Stimulated activated CD8-positive, alpha-beta memory T cell treated with anti-CD3 and anti-CD28 coated beads, Interleukin-15, amount 100 ng/mL, for 4 hours (primary cell): ENCODE measurements at places on chromosomes 4 and X.

DNA sequence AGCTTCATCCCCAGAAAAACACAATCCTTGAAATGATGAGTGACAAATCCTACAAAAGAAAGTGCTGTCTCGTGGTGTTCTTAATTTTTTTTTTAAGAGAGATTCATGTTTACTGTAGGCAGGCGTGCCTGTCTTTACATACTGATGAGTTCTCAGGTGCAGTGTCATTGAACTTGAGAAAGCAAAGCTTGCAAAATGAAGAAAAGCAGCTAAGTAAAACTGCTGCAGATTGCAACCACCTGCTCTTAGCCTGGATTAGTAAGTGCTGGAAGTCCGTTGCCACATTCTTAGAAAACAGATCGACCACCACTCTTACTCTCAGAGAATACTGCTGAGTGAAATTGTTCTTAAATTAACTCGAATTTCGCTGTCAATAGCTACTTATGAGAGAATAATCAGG, 854.6 kb downstream of the TRIML1 start:
- no peak for DNase-seq

DNA sequence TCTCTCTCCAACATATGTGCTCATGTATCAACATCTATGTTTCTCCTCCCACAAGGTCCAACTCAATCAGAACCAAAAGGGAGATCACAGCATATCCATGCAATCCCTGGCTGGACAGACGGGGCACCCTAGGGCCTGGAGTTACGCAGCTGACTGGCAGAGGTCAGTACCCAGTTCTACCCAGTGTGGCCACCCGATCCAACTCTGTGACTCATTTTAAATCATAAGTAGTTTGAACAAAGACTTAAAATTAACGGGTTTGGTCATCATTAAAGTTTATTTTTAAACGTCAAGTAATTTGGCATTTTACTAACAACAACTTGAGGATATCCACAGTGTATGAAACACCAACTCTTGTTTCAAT, 59.5 kb downstream of the APBB2 start:
- no peak for DNase-seq

GRCh38 chr4:80221161-80221560, 23.9 kb downstream of the PRDM8 start:
- no peak for DNase-seq

- no peak for DNase-seq
These were observed 320.6 kb downstream of the ARHGAP10 start for GRCh38 chr4:148052448-148052847.

- no peak for DNase-seq
These were observed 301.9 kb downstream of the BMPR1B start for GRCh38 chr4:95059663-95060062.

DNA sequence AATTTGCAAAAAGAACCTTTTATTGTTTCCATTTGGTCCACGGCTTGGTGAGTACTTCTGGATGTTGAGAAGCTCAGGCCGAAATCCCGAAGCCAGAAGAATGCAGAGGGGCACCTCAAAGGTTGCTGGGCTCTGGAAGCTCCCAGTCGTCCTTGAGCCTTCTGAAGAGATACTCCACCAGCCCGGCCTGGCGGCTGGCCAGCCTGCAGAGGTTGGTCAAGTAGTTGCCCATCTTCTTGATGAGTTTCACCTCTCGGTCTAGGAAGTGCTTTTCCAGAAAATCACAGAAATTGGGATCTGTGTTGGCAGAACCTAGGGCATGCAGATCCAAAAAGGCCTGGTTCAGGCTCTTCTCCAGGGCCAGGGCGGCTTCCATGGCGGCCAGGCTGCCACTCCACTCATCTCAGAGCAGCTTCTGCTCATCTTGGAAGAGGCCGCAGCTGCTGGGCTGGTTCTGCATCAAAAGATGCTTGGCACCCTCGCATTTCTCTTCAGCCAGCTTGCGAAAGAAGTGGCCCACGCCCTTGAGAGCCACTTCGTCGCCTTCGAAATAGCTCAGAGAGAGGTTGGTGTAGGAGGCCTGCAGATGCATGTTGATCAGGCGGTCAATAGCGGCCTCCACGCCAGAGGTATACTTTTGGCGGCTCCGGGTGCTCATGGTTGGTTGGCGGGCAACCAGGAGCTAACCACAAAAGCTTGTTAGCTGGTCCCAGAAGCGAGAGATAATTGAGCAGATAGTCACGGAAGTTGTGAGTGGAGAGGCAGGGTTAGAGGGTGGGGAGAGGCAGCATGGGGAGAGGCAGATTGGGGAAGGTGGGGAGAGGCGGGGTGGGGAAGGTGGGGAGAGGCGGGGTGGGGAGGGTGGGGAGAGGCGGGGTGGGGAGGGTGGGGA, 76.5 kb upstream of the TSPAN7 start:
- no peak for DNase-seq

- DNase-seq = no peak
These were observed 63.8 kb upstream of the MTM1 start for GRCh38 chrX:150504397-150505182.

- no peak for DNase-seq
These were observed 10.4 kb upstream of the DRD5 start for GRCh38 chr4:9771034-9771433.

GRCh38 chr4:81694176-81694913, 222.6 kb upstream of the RASGEF1B start:
- DNase-seq = no peak

- no peak for DNase-seq
These were observed 147.8 kb upstream of the PSAPL1 start for GRCh38 chr4:7582313-7583097.

- DNase-seq = no peak
These were observed 368.7 kb downstream of the CCSER1 start for GRCh38 chr4:90495936-90496335.

GRCh38 chrX:47171996-47172395, 21.6 kb upstream of the UBA1 start:
- DNase-seq = no peak

DNA sequence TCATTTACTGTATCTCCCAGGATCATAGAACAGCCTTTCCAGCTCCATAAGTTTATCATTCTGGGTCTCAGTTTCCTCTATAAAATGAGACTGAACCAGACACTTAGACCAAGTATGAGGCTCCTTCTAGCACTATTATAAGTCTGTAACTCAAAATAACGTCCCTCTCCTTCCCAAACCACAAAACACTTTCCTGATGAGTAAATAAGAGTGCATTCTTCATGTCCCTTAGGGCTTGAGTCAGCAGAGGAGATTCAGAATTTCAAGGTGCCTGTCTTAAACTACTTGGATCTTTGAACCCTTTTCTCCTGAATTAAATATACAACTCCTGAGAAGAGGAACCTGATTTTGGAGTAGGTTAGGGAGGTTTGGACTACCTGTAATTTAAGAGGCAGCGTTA, 62.6 kb downstream of the GLRA2 start:
- no peak for DNase-seq

GRCh38 chr4:82640540-82640939, 78.8 kb upstream of the TMEM150C start:
- DNase-seq = no peak
